ENCODE measurements at places on chromosomes 16 and 17.
A peak's percentile ranks its signal among the peaks of the same experiment; 100 is the strongest.

DNA sequence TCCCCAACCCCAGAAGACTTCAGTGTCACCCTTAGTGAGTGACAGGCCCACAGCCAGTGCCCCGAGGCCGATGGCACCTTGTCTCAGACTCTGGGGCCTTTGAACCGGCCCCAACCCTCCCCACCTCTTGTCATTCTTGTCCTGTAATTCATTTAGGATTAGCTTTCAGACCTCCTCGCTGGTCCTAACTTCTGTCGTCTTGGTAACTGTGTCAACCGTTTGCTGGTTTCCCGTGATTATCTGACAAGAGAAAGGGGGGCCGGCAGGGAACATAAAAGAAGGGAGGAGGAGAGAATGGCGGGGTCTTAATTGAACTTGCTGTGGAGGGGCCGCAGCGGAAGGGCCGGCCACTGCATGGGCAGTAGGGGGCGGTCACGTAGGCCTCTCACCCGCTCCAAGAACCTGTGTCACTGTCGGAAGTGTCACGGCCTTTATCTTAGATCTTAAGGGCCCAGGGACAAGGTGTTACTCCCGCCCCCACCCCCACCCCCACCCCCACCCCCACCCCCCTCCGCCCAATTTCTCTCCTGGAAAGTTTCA lies 46.5 kb upstream of the GSE1 start:
- no peak for DNase-seq

- peak; percentile 61 for DNase-seq
Measured at GRCh38 chr16:20073203-20074098, at the start of gene GPR139. Gene GPR139, minus strand, starts transcription at chr16:20073890. Its CDS starts 274 bp downstream, at chr16:20073616.

DNA sequence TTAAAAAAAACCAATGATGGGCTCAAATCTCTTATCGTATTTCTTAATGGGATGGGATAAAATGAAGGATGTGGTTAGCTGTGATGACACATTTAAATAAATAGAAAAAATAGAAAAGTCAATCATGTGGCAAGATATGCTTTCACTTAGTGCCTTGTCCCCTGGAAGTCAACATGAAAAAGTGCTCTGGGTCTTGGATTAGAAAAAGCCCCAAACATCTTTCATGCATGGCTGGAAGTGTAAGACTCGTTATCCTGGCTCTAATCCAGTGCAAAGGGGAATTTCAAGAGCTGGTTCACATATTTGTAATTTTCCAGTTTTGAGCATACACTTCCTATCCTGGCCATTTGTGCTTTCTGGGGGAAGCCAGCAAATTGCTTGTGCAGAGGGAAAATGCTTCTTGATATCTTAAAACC lies 160.9 kb downstream of the MAP2K6 start:
- no peak for DNase-seq

- DNase-seq, result no peak
Measured at GRCh38 chr17:82041144-82041814, 3.8 kb upstream of the DCXR start.

GRCh38 chr17:73738751-73739575 lies 94.7 kb upstream of the SDK2 start:
- no peak for DNase-seq

- no peak for DNase-seq
Measured at GRCh38 chr16:11949527-11949926, 7.7 kb upstream of the NPIPB2 start.

All from vagina (tissue), 2 donors.